Stimulated activated CD8-positive, alpha-beta memory T cell treated with anti-CD3 and anti-CD28 coated beads, Interleukin-2, amount 100 ng/mL, for 1 hour (primary cell): ENCODE measurements at places on chromosomes 11 and 22.

DNA sequence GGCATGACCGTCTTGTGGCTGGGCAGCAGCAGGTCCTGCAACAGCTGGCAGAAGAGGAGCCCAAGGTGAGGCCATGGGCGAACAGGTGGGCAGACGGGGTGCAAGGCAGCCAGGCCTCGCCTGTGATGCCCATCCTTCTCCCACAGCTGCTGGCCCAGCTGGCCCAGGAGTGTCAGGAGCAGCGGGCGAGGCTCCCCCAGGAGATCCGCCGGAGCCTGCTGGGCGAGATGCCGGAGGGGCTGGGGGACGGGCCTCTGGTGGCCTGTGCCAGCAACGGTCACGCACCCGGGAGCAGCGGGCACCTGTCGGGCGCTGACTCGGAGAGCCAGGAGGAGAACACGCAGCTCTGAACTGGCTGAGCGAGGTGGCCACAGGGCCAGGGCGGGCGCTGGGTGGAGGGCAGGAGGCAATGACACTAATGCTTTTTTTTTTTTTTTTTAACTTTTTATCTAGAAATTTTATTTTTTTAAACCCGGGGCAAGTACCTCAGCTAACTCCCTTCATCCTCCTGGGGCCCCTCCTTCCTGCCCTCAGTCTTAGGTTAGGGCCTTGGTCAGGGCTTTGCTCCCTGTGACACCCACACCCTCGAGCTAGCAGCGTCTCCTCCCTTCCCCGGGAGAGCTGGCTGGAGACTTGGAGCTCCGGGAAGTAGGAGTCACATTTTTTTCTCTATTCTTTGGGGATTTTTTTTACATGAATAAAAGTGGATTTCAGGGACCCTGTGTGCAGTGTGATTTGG lies 16.0 kb downstream of the PLCB3 start:
- no peak for DNase-seq

GRCh38 chr11:45262900-45263299 lies 23.2 kb downstream of the SYT13 start:
- no peak for DNase-seq

- no peak for DNase-seq
Measured at GRCh38 chr11:46452918-46453517, 61.4 kb upstream of the CHRM4 start.

DNA sequence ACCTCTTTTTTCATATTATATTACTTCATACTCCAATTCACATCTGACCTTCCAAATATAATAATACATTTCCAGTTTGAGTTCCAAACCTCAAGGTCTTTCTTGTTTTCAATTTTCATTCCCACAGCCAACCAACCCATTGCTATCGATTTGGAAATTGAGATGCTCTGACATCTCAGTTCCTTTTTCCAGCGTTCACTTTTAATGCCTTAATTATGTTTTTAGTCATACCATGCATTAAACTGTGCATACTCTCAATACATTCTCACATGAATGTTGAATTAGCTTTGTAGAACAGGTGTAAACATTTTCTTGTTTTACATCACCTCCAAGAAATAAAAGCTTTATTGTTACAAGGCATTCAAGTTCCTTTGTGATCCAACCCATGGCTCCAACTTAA lies 294.2 kb upstream of the ANO3 start:
- no peak for DNase-seq

- no peak for DNase-seq
Measured at GRCh38 chr11:60739114-60739513, 14.6 kb downstream of the MS4A18 start.

DNA sequence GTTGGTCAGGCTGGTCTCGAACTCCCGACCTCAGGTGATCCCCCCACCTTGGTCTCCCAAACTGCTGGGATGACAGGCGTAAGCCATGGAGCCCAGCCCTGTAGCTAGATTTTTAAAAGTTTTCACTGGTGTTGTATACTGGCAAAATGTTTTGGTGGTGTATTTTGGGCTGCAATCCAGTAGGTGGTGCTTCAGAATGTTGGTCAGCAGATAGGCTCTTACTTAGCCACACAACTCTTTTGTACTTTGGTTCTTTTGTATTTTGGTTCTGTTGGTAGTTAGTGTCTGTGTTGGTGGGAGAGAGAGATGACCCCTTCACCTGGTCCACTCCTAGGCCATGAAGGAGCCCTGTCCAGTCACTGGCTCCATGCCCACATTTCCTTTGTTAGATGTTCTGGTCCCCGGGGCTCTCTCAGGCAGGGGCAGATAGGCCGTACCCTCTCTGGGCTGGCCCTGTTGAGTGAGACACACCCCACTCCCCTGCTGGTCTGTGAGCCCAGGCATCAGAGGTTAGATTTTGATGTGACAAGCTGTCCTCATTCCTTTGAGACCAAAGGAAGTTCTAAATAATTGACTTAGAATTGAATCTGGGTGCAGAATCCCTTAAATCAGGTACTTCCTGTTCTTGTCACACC lies 123.8 kb downstream of the DDX10 start:
- no peak for DNase-seq

DNA sequence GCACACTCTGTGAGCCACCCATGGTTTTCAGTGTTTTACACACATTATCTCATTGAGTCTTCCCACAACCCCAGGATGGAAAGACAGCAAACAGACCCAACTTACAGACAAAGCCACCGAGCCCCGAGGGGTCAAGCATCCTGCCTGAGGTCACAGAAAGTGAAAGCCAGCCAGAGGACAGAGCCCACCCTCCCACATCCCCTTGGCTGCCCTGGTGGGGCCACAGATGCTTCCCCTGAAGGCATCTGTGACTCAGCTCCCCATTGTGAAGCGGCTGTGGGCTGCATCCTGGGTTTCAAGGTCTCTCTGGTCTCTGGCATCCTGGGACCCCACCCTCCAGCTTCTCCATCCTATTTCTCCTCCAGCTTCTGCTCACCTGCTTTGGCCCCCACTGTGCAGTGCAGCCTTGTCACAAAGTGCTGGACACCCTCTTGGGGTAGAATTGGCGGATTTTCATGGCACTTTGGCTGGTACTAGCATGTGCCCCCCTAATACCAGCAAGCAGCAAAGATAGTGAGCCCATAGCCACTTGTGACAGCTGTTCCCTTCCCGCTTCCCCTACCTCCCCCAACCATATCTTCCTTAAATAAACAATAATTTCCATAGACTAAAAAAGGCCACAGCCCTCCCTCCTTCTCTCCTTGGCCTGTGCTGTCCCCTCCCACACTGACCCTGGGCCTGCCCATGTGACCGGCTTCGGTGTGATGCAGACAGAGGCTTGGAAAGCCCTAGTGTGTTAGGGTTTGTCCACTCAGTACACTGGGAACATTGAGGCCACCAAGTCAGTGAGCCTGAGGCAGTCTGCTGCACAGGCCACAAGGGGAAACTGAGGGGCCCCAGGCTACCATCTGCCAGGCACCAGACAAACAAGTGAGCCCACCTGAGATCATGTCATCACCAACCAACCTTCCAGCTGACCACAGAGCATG lies 53.9 kb upstream of the SHISAL1 start:
- no peak for DNase-seq

GRCh38 chr22:19438298-19438697 lies 6.0 kb downstream of the MRPL40 start:
- DNase-seq, result no peak

DNA sequence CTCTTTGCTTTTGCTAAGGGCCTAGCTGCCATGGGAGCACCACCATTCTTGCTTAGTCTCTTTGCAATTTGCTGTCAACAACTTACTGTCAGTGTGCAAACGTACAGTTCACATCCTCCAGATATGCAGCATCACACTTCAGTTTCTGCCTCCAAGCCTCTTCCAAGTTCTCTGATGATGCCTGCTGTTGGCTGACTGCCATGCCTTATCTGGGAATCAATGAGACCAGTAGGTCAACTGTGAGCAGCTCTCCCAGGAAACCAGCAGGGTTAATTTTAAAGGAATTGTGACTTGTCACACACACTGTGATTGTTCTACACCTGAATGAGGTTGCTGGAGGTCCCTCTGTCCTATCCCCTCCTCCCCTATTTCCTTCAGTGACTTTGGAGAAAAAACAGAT lies 56.0 kb downstream of the COPB1 start:
- no peak for DNase-seq

- DNase-seq, result no peak
Measured at GRCh38 chr22:50274311-50274710, 4.1 kb upstream of the MAPK11 start.

DNA sequence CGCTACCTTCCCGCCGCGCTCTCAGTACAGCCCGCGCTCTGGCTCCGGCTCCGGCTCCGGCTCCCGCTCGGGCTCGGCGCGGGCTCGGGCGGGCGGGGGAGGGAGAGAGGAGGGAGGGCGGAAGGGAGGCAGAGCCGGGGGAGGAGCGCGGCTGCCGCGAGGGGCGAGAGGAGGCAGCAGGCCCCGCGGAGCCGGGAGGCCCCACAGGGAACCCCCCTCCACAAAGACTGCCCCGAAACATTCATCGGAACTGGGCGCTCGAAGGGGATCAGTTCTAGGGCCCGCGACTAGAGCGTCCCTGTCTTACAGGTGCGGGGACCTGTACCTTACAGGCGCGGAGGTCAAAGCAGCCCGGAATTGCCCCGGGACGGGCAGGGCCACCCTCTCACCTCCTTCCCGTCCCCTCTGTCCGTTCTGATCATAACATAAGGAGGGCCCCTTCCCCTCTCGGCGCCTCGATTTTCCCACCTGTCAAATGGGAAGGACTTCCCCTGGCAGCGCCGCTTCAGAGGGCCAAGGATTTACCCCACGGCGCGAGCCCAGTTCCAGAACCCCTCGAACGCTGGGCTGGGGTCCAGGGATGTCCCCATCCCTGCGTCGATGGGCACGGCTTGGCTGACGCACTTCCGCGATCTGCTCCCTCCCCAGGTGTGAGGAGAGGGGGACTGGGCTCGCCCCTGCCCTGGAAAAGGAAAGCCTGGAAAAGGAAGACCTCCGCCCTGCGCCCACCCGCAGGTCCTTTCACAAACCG lies at the start of gene SHISA8:
Gene SHISA8 (minus strand): TSS at position 40 of the 751 bp plus-strand sequence. CDS start 407 bp downstream, outside the sequence.
- DNase-seq, result peak; percentile 24

- DNase-seq, result no peak
Measured at GRCh38 chr11:1570531-1570895, 1.6 kb downstream of the DUSP8 start.

- no peak for DNase-seq
Measured at GRCh38 chr11:45026835-45027234, 76.2 kb upstream of the TP53I11 start.

DNA sequence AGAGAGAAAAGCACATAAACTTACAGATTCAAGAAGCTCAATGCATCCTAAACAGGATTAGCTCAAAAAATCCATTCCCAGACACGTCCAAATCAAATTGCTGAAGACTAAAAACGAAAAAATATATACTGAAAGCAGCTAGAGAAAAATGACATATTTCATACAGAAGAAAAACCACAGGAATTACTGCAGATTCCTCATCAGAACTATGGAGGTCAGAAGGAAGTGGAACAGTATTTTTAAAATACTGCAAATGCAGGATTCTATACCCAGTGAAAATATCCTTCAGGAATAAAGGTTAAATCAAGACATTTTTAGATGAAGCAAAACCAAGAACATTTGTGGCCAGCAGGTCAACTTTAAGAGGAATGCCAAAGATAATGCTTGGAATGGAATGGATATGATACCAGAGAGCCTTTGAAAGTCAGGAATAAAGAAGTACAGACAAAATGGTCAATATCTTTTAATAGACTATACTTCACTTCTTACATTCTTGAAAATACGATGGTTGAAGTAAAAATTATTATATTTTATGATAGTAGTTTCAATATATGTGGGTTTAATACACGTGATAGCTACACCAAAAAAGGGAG lies 352.9 kb downstream of the CTTN start:
- DNase-seq, result no peak

GRCh38 chr22:20982563-20982882 lies 426 bp downstream of the LZTR1 start:
- no peak for DNase-seq

DNA sequence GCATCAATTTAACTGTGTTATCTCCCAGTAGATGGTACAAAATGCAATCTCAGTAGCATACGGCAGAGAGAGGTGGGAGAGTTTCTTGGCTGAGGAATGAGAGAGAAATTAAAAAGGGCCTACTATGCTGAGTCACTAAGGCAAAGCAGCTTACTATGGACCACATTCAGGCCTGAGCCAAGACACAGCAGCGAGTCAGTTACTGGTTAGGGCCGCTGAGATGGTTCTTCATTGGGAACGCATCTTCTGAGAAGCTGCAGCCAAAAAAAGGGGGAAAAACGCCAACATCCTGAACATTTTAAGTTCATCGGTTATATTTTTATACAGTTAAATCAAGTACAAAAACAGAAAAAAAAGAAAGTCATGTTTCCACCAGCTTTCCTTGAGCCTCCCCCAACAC lies 61.1 kb upstream of the BDNF start:
- DNase-seq, result no peak

GRCh38 chr11:78548911-78549590 lies 25.6 kb downstream of the NARS2 start:
- no peak for DNase-seq

DNA sequence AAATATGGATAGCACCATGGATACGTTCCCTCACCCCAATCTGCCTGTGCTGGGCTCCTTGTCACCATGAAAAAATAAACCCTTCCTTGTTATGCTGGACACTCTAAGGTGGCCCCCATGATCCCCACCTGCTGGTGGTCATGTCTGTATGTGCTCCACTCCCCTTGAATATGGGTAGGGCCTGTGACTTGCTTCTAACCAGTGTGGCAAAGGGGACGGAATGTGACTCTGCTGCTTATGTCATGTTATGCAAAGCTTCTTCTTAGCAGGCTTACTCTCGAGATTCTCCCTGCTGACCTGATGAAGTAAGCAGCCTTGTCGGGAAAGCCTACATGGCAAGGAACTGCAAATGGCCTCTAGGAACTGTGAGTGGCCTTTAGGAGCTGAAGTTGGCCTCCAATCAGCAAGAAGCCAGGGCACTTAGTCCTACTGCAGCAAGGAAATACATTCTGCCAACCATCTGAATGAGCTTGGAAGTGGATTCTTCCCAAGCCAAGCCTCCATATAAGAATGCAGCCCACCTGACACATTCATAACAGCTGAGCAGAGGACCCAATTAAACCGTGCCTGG lies 159.9 kb downstream of the CCDC34 start:
- DNase-seq, result no peak

GRCh38 chr11:1178201-1178885 lies 20.6 kb downstream of the MUC5AC start:
- DNase-seq, result no peak

GRCh38 chr22:46561435-46561905 lies 24.1 kb upstream of the CELSR1 start:
- no peak for DNase-seq

GRCh38 chr11:12402025-12402424 lies 24.7 kb downstream of the PARVA start:
- no peak for DNase-seq

DNA sequence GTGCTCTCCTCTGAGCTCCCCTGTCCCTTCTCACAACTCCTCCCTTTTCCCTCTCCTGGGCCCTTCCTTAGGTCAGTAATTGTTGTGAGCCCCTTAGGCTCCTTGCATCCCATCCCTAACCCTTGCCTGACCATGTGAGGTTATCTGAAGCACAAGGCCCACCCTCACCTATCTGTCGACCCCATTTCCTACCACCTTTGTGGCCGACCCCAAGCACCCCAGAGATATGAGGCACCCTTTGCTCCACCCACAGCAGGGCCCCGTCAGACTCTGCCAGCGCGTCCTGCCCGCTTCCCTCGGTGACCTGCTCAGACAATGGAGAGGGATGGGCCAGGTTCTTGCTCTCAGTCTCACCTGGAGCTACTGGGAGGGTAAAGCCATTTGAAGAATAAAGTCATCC lies 1.3 kb downstream of the GNG3 start:
- no peak for DNase-seq
